ENCODE measurements at places on chromosomes 5 and 9. TPM values are rescaled to one million over a fixed set of nuclear protein-coding genes. Genes with fewer than 3 reads are reported as not detected.

NIM1K gene
- 1.4 TPM for total RNA-seq

FAM221B gene
- not detected for total RNA-seq

GLRA1 gene
- not detected for total RNA-seq

LTC4S gene
- 0.65 TPM for total RNA-seq

SLC6A19 gene
- not detected for total RNA-seq

PCDHGA10 gene
- total RNA-seq, result 0.08 TPM

C5orf52 gene
- not detected for total RNA-seq

SPINK6 gene
- total RNA-seq, result not detected

PCDHA1 gene
- not detected for total RNA-seq

SCGB3A2 gene
- total RNA-seq, result not detected

RANBP17 gene
- total RNA-seq, result not detected

MARVELD2 gene
- 0.27 TPM for total RNA-seq

GPRIN1 gene
- 2.7 TPM for total RNA-seq

GRM6 gene
- not detected for total RNA-seq

SLC25A2 gene
- 0.21 TPM for total RNA-seq

FCN1 gene
- not detected for total RNA-seq

REEP5 gene
- total RNA-seq, result 70.2 TPM

MEGF10 gene
- not detected for total RNA-seq

DDX4 gene
- not detected for total RNA-seq

RNF208 gene
- 3.0 TPM for total RNA-seq

HTR1A gene
- not detected for total RNA-seq

BICD2 gene
- 25.4 TPM for total RNA-seq

MSX2 gene
- total RNA-seq, result not detected

SLC25A46 gene
- 47.5 TPM for total RNA-seq

CHSY3 gene
- total RNA-seq, result 0.06 TPM

BNC2 gene
- total RNA-seq, result not detected

NFIL3 gene
- total RNA-seq, result 70.1 TPM

MAN1B1 gene
- total RNA-seq, result 34.1 TPM

IL17B gene
- not detected for total RNA-seq

PCSK5 gene
- 1.9 TPM for total RNA-seq

CDO1 gene
- total RNA-seq, result 0.11 TPM
